WTC11 (cell line): ENCODE measurements at places on chromosomes 1 and 21. TPM values are rescaled to one million over a fixed set of nuclear protein-coding genes. Genes with fewer than 3 reads are reported as not detected.

- H3K27me3 ChIP-seq: no peaks in the 10 kb centered on the region; the same call in 1 of the 2 replicates
- DNase-seq: no peak
- H3K4me1 ChIP-seq: peaks cover 19% of the 10 kb centered on the region
- no peaks in the 10 kb centered on the region for H3K36me3 ChIP-seq
- H3K27ac ChIP-seq: no peak overlapping the region
- no peak overlapping the region for H3K4me3 ChIP-seq
Observed at GRCh38 chr1:62333441-62333840, 14.2 kb upstream of the KANK4 start.

DNA sequence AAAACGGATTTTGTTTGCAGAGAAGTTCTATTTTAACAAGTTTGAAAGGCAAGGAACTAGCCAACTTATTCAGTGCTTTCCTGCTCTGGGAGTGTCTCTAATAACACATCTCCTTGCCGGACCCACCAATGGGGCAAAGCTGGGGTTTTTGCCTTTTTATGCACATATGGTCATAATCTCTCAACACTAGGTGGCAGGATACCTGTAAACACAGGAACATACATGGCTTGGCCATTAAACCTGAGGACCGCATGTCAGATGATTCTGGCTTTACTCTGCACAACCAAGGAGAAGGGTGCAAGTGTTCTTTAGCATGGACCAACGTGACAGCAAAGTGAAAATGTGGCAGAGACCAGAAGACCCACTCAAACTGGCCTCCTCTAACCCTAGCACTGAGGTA is 4.9 kb downstream of the TMEM9 start:
- no peak overlapping the region for H3K27ac ChIP-seq
- H3K36me3 ChIP-seq: peaks cover 72% of the 10 kb centered on the region
- no peaks in the 10 kb centered on the region for H3K27me3 ChIP-seq
- peaks cover 11% of the 10 kb centered on the region for H3K4me1 ChIP-seq
- no peak for DNase-seq

Gene TSTD1
- total RNA-seq: 74.5 to 107 TPM (median 100 TPM) in 3 replicates

Gene RRAGC
- total RNA-seq: 10.5 to 12.3 TPM (median 11.4 TPM) in 3 replicates

Gene KCNQ4
- 3.3 to 4.0 TPM (median 3.6 TPM) in 3 replicates for total RNA-seq

- H3K27me3 ChIP-seq: no peaks in the 10 kb centered on the region
- H3K36me3 ChIP-seq: peaks cover 5% of the 10 kb centered on the region
- 0 out of 2 replicates have a peak overlapping the region, but pooled peaks have one; percentile 12 for H3K27ac ChIP-seq
- peak; percentile 62 for DNase-seq
- H3K4me1 ChIP-seq: peaks cover 12% of the 10 kb centered on the region
Observed at GRCh38 chr1:91282695-91283420, 121.8 kb downstream of the HFM1 start.

GRCh38 chr1:188240772-188241406 is 1412.1 kb downstream of the PLA2G4A start:
- H3K4me3 ChIP-seq: no peak overlapping the region
- H3K27me3 ChIP-seq: no peaks in the 10 kb centered on the region
- H3K4me1 ChIP-seq: 0 out of 2 replicates have a peak, but pooled peaks cover 5% of the 10 kb centered on the region
- no peak for DNase-seq
- no peak overlapping the region for H3K27ac ChIP-seq

Gene CLEC20A
- not detected in 3 replicates for total RNA-seq

Gene GPR25
- 0.14 to 0.16 TPM in 2 of 3 replicates, not detected in the other for total RNA-seq

DNA sequence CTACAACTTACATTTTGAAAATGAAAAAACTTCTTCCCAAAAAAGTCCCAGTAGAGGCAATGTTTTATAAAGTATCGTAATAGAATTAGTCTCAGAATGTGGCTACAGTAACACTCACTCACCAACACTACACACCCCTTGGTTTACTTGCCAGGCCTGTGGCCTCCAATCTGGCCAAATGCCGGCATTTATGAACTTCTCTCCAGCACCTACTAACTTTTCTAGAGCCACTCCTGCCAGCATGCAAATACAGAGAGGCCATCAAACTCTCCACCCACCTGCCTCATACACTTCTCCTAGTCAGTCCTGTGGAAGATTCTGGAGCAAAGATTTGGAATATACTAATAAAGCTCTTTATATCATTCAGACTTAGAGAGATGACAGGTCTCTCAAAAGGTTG is 32.3 kb downstream of the STPG1 start:
- peaks cover 2% of the 10 kb centered on the region; the same call in 1 of the 2 replicates for H3K36me3 ChIP-seq
- no peak overlapping the region for H3K4me3 ChIP-seq
- DNase-seq: no peak
- H3K4me1 ChIP-seq: peaks cover 2% of the 10 kb centered on the region; the same call in 1 of the 2 replicates
- H3K27me3 ChIP-seq: no peaks in the 10 kb centered on the region

- no peak overlapping the region for H3K27ac ChIP-seq
- H3K4me1 ChIP-seq: peaks cover 15% of the 10 kb centered on the region
- peaks cover 25% of the 10 kb centered on the region for H3K27me3 ChIP-seq
- H3K36me3 ChIP-seq: no peaks in the 10 kb centered on the region
- H3K4me3 ChIP-seq: no peak overlapping the region
Observed at GRCh38 chr1:225674381-225674780, 21.5 kb upstream of the ENAH start.

- no peaks in the 10 kb centered on the region for H3K36me3 ChIP-seq
- H3K4me3 ChIP-seq: no peak overlapping the region
- H3K27ac ChIP-seq: peak overlapping the region; percentile 2; the same call in 1 of the 2 replicates
- DNase-seq: no peak
- no peaks in the 10 kb centered on the region for H3K27me3 ChIP-seq
Observed at GRCh38 chr1:207317561-207317960, 3.9 kb upstream of the CD55 start.

DNA sequence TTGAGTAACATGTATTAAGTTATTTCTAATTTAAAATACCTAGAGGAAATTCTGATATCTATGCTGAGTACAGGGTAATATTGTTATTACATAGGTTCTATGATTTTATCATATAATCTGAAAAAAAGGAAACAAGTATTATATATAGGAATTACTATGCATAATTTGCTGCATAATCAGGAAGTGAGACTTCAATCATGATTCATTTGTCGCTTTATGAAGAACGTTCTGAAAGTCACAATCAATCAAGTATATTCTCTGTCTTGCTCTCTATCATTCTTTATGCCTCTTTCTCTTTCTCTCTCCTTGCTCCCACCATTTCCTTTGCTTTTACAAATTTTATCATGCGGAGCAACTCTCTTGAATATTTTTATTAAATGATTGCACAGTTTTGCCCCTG is 1130.3 kb downstream of the PLA2G4A start:
- H3K36me3 ChIP-seq: no peaks in the 10 kb centered on the region
- no peak overlapping the region for H3K4me3 ChIP-seq
- H3K27me3 ChIP-seq: no peaks in the 10 kb centered on the region
- no peak overlapping the region for H3K27ac ChIP-seq
- DNase-seq: no peak

GRCh38 chr1:150516616-150517015 is 1.1 kb downstream of the FALEC start:
- peaks cover 12% of the 10 kb centered on the region for H3K4me1 ChIP-seq
- H3K27ac ChIP-seq: peak overlapping the region; percentile 30
- no peaks in the 10 kb centered on the region; the same call in 1 of the 2 replicates for H3K27me3 ChIP-seq
- DNase-seq: no peak

Gene DOP1B
- total RNA-seq: 8.3 to 11.4 TPM (median 9.1 TPM) in 3 replicates

DNA sequence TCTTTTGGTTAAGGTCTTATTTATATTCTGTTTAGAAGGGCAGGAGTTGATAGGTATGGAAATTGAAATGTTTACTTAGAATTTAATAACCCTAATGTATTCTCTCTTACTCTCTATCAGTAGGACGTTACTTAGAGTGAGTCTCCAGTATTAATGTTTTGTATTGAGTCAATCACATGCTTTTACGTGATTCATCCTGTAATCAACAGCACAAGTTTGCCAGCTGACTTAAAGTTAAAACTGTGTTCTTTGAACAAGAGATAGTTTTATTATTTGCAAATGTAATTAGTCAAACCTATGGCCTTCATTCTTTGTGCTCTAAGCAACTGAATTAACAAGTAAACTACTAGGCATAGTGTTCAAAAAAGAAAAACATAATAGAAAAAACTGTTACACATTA is 57.3 kb downstream of the PKN2 start:
- no peaks in the 10 kb centered on the region for H3K36me3 ChIP-seq
- no peak for DNase-seq
- H3K27me3 ChIP-seq: no peaks in the 10 kb centered on the region
- H3K4me1 ChIP-seq: peaks cover 26% of the 10 kb centered on the region
- H3K4me3 ChIP-seq: no peak overlapping the region

- DNase-seq: no peak
- no peaks in the 10 kb centered on the region for H3K27me3 ChIP-seq
- no peak overlapping the region for H3K27ac ChIP-seq
- no peak overlapping the region for H3K4me3 ChIP-seq
- no peaks in the 10 kb centered on the region for H3K36me3 ChIP-seq
- peaks cover 3% of the 10 kb centered on the region; the same call in 1 of the 2 replicates for H3K4me1 ChIP-seq
Observed at GRCh38 chr1:90400131-90400530, 317.0 kb downstream of the BARHL2 start.

GRCh38 chr1:151474745-151475144 is 15.5 kb upstream of the POGZ start:
- no peak overlapping the region for H3K4me3 ChIP-seq
- H3K27ac ChIP-seq: no peak overlapping the region
- peaks cover 18% of the 10 kb centered on the region for H3K27me3 ChIP-seq
- H3K36me3 ChIP-seq: no peaks in the 10 kb centered on the region

Gene SERTAD4
- total RNA-seq: 2.7 to 4.6 TPM (median 2.8 TPM) in 3 replicates

GRCh38 chr1:183487674-183488442 is 15.6 kb downstream of the SMG7 start:
- H3K36me3 ChIP-seq: no peaks in the 10 kb centered on the region
- no peak overlapping the region for H3K4me3 ChIP-seq
- H3K27me3 ChIP-seq: no peaks in the 10 kb centered on the region
- peaks cover 23% of the 10 kb centered on the region for H3K4me1 ChIP-seq
- peak overlapping the region; percentile 52; the same call in 1 of the 2 replicates for H3K27ac ChIP-seq

DNA sequence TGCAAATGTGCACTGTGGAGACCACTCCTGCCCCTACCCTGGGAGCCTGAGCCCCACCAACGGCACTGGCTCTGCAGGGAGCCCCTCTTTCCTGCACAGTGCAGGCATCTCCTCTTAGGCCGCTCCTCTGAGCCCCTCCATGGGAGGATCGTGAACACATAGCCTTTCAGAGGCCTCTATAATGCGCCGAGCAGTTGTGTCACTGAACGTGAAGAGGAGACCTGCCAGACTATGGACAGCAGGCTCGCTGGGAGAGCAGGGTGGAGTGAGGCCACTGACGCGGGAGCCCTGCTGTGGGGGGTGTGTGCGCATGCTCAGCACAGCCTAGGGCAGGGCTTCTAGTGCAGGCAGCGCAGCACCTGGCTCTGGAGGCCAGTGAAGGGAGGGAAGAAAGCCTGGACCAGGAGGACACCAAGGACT is 151.3 kb upstream of the COL6A1 start:
- no peaks in the 10 kb centered on the region; the same call in 1 of the 2 replicates for H3K36me3 ChIP-seq
- H3K27ac ChIP-seq: no peak overlapping the region
- H3K4me1 ChIP-seq: peaks cover 14% of the 10 kb centered on the region
- H3K27me3 ChIP-seq: no peaks in the 10 kb centered on the region
- DNase-seq: no peak
- no peak overlapping the region for H3K4me3 ChIP-seq

Gene FCMR
- 0.37 to 1.0 TPM (median 0.71 TPM) in 3 replicates for total RNA-seq

Gene ELF3
- 13.7 to 15.0 TPM (median 14.4 TPM) in 3 replicates for total RNA-seq
